ENCODE measurements at places on chromosomes 1 and 21.

GRCh38 chr1:212514056-212514614 lies 81.4 kb downstream of the NENF start:
- no peak for DNase-seq

DNA sequence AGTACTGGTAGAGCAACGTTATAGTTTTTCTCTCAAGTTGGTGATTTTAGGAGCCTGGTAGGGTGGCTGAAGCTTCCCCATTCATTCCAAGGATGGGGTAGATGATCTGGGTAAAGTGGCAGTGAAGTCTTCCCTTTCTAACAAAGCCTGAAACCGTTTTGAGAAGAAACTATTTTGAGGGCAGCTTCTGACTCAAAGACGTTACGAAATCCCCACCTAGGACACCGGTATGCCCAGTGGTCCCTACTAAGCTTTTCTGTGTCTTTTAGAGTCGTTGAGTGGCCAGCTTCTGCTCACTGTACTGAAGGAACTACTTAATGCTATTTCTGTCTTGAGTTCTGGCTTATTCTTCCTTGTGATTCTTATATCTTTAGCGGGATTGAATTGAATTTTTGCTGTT lies 1.4 kb downstream of the WDTC1 start:
- DNase-seq = no peak

DNA sequence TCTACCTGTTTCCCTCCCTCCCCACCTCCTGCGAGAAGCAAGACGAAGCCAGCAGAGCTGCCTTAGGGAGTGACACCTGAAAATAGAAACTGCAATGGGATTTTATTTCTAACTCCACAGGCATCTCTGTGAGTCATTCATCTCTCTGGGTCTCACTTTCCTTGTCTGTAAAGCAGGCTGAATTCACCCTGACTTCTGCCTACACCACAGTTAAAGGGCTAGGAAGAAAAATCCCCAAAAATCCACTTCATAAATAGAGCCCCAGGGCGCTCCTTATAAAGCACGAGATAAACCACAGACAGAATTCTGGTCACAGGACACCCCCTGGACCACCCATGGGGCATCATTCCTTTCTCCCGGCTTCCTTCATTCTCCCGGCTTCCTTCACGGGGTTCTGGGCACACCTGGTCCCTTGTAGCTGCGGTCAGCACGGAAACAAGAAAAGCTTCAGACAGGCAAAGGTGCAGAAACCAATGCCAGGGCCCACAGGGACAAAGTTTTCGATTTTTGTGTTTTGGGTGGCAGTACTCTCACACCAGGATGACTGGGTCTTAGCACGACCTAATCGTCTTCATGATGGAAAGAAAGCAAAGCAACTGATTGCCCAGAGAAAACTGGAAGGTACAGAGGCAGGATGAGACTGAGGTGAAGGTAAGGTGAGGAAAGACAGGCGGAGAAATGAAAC lies 2.8 kb upstream of the H6PD start:
- DNase-seq = no peak

DNA sequence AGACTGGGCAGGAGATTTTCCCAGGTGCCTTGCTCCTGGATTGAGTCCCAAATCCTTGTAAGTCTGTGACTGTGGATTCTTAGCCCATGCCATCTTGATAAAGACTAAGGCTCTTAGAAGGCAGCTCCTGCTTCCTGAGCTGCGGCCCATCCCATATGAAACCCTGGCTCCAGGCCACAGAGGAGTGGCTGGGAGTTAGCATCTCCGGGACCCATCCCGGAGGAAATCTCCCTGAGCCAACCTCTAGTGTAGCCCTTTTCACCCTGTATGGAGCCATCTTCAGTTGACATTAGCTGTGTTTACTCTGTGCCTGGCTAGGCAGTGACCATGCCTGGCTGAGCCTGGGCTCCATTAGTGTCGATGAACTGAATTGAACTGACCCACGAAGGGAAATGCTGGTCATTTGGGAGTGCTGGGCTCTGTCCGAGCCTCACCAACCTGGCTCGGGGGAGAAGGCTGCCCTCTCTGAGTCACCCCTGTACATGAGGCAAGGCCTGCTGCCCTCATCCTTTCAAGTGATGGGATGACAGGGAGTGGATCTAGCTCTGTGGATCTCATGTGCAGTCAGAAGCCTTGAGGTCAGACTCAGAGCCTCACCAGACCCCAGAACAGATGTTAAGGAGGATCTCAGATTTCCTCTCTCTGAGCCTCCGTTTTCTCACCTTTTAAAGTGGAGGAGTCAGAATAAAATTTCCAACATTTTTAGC lies 37.5 kb downstream of the LGR6 start:
- no peak for DNase-seq

GRCh38 chr1:102588536-102588935 lies 519.8 kb downstream of the COL11A1 start:
- no peak for DNase-seq

DNA sequence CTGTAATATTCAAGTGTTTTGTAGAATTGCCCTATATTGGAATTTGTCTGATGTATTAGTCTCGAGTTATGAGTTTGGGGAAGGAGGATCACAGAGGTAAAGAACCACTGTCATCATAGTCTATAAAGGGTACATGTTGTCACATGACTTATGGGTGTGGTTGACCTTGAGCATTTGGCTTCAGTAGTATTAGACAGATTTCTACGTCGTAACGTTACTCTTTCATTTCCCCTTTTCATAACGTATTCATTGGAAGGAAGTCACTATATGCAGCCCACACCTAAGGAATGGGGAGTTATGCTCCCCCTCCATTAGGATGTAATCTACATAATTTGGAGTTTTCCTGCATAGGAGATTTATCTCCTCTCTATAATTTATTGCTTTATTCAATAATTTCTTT lies 110.1 kb upstream of the VAV3 start:
- no peak for DNase-seq

GRCh38 chr1:223202376-223203033 lies 59.5 kb upstream of the TLR5 start:
- DNase-seq = no peak

- DNase-seq = no peak
These were observed 100.1 kb upstream of the GADD45A start for GRCh38 chr1:67584938-67585337.

GRCh38 chr1:107807405-107807804 lies 157.6 kb downstream of the VAV3 start:
- DNase-seq = no peak

DNA sequence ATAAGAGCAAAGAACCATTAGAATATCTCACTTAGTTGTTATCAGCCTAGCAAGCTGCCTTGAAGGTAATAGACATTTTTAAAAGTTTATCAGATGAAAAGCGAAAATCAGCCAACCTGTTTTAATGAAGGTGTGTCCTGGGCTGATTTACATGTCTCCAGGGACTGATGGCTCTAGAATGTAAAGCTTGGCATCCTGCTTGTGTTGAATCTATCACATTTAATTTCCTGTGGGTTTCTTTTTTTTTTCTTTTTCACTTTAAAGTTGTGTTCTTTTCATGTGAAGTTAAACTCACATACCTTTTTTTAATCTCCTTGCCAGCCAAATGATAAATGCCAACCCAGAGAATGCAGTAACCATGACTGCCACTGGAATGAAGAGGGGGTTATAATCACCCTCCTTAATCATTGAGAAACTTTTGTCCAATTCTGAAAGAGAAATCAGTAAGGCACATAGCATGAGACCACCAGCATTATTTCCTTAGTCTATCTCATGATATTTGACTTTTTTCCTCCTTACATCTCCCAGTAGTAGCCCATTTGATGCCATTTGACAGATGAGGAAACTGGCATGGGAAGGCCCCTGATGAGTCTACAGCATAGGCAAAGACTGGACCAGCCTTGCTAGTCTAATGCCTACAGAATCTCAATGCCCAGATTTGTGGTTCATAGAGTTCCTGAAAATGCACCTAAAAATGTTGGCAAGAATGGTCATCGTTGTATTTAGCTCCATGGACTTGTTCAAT lies 10.0 kb downstream of the SELL start:
- no peak for DNase-seq

- DNase-seq = peak; percentile 57
These were observed 12.6 kb upstream of the ADORA3 start for GRCh38 chr1:111516005-111516535.

DNA sequence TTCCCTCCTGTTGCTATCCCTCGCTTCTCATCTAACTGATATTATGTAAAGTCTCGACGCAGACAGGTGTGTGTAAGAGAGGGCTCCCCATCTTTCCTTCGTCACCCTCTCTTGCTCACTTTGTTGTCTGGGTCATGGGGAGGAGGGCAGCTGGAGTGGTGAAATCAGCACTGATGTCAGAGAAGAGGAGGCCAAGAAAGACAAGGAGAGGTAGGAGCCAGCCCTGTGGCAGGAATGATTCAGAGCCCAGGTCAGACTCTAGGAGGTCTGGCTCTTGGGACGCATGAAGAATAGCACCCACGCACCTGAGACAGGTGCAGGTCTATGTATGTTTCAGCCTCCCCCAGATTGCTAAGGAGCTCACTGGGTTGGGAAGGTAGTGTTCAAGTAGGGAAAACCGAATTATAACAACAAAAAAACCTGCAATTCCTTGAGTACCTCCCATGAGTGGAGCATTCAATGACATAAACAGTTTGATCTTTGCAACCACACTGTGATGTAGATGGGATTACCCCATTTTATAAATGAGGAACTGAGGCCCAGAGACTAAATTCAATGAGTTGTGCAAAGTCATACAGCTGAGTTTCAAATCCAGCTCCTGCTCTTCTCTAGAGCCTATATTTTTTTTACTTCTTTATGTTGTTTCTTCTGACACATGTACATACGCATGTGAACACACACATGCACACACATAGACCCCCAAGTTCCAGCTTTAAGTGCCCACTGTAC lies 10.4 kb downstream of the NUAK2 start:
- DNase-seq = no peak

GRCh38 chr1:112790920-112791722 lies 76.0 kb upstream of the PPM1J start:
- no peak for DNase-seq

- no peak for DNase-seq
These were observed 17.8 kb upstream of the PTGFR start for GRCh38 chr1:78472851-78473496.

GRCh38 chr1:229040630-229041358 lies 230.1 kb upstream of the RAB4A start:
- no peak for DNase-seq

DNA sequence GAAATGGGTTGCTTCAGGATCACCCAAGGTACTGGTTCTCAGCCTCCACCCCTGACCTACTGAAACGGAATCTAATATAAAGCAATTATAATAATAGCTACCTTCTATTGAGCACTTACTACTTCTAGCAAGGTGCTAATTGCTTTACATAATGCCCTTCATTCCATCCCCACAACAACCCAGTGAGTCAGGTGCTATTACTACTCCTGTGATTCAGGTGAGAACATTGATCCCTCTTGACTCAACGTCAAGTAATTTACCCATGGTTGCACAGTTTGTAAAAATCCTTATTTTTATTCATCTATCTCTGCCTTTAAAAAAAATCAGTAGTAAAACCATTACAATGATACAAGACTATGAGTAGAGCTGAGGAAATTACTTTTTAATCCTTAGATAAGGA lies 85.2 kb downstream of the UCHL5 start:
- DNase-seq = no peak

DNA sequence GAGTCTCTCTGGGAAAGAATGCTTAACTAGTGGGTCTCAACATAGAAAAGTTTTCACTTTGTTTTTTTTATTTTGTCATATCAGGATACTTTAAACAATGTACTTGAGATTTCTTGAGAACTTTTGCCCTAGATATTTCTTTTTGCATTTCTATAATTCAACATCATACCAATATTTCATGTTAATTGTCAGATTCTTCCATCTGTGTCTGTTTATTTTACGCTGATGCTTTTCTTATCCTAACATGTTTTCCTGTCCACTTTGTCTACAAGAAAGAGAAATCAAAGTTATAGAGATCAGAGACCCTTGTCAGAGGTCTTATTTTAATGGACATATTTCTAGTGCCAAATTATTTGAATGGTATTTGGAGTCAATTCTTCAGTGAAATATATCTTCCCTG lies 95.5 kb upstream of the B3GALT2 start:
- no peak for DNase-seq

GRCh38 chr1:45430490-45430889 lies 60.5 kb downstream of the TESK2 start:
- DNase-seq = no peak

DNA sequence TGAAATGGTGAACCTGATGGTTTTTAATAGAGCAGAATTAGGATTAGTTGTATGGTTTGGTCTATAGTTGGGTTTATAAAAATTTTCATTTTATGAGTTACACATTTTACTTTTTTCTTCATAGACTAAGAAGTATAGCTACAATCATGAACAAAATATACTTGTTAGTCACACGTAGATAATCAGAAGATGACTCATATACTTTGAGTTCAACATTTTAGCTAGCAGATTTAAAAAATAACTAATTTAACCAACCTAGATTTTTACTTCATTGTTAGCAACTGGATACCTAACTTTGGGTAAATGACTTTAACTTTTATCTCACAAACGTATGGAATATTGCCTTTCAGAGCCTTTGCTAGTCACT lies 27.9 kb downstream of the MORC3 start:
- DNase-seq = no peak

DNA sequence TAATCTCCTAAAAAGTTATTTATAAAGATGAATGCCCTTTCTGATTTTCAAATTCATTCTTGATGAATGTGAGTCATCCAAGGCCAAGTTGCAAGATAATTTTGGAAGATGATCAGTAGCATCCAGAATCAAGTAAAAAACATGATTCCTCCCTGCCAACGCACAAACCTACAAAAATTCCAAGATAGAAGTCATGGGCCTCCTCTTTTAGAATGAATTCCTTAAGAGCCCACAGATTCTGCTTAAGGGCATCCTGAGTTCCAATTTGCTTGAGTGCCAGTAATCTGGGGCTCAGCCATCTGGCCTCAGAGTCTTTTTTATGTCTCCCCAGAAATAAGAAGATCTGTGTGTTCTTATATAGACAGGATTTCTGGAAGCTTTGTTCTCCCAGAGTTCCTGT lies 23.2 kb upstream of the SPATA6 start:
- no peak for DNase-seq

DNA sequence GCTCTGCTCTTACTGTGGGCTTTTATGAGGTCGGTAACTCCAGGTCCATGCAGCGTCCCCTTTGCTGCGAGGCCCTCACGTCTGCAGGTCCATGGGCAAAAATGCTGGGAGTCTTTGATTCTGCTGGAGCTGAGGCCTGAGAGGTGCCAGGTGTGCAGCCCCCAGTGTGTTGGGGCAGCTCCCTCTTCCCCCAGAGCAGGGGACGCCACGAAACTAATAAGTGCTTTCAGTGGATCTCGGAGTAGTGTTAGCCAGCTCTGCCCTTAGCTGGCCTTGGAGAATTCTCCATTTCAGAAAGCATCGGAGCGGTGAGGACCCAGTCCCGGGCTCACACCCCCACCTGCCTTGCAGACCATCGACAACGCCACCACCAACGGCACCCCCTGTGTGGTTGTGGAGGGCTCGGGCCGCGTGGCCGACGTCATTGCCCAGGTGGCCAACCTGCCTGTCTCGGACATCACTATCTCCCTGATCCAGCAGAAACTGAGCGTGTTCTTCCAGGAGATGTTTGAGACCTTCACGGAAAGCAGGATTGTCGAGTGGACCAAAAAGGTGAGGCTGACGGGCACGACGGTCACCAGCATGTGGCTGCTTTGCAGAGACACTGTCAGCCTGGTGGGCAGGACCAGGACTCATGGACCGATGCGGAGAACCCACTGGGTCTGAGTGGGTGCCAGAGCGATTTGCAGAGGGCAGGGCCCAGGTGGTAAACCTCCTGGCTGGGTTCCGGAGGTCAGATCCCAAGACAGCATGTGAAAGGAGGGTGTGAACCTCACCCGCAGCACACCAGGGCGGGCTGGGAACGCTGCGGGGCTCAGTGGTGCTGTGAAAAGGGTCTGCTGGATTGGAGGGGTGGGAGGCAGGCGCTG lies 25.5 kb downstream of the TRPM2 start:
- DNase-seq = no peak

- DNase-seq = no peak
These were observed 577 bp downstream of the IKBKE start for GRCh38 chr1:206470692-206471414.

GRCh38 chr1:47710329-47711071 lies 272.7 kb downstream of the FOXD2 start:
- peak; percentile 65 for DNase-seq

Measured in right lung (tissue), 10 donors.